GM23338 (cell line): ENCODE measurements at places on chromosomes 4 and X.
A peak's percentile ranks its signal among the peaks of the same experiment; 100 is the strongest.

GRCh38 chr4:188341428-188341827 is 202.2 kb downstream of the TRIML1 start:
- peak; percentile 27 for DNase-seq

GRCh38 chr4:22680065-22680642 is 12.6 kb upstream of the GBA3 start:
- DNase-seq, result no peak

DNA sequence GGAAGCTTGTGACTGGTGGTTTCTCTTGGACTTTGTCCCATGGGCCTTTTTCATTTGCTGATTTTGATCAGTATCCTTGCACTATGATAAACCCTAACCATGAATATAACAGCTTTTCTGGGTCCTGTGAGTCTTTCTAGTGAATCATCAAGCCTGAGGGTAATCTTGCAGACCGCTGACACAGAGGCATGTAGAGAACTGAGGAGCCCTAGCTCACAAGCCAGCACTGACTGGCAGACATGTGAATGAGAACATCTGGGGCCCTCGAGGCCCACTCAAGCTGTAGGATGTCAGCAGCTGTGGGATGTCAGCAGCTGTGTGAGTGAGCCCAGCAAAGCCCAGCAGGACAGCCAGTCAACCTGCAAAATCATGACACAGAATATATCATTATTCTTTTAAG is 36.7 kb downstream of the HMGB3 start:
- DNase-seq, result no peak

DNA sequence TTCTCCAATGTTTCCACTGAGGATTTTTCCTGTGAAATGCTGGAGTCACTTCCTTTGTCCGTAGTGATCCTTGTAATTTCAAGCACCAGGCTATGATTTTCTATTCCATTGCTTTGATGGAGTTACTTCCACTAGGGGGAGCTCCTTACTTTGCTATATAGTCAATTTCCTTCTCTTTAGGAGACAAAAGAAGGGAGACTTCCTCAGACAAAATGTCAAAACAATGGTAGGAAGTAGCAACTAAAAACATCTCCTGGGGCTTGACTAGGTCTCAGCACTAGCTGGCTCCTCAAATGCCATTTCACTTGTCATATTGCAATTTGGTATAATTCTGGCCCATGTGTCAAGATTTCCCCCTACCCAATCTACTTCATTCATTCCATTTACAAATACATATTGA is 24.1 kb downstream of the ZCCHC12 start:
- DNase-seq, result peak; percentile 75

DNA sequence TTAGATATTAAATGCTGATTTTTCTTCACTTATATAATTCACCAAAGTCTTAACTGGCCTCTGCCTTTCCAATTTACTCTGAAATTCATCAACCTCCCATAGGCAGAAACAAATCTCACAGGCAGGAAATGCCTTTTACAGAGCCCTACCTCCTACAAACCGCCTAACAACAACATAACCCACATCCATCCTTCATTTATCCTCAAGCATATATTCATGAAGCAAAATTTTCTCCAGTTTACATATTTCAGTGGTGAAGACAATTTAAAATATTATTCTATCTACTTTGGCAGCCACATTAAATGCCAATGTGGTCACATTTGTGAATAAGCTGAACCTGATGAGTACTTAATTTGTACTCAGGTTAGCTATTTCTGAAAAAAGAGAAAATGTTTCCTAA is 30.3 kb downstream of the SEPSECS start:
- DNase-seq, result no peak

- DNase-seq, result no peak
These were observed 199.5 kb upstream of the ZCCHC13 start for GRCh38 chrX:74104356-74105015.

DNA sequence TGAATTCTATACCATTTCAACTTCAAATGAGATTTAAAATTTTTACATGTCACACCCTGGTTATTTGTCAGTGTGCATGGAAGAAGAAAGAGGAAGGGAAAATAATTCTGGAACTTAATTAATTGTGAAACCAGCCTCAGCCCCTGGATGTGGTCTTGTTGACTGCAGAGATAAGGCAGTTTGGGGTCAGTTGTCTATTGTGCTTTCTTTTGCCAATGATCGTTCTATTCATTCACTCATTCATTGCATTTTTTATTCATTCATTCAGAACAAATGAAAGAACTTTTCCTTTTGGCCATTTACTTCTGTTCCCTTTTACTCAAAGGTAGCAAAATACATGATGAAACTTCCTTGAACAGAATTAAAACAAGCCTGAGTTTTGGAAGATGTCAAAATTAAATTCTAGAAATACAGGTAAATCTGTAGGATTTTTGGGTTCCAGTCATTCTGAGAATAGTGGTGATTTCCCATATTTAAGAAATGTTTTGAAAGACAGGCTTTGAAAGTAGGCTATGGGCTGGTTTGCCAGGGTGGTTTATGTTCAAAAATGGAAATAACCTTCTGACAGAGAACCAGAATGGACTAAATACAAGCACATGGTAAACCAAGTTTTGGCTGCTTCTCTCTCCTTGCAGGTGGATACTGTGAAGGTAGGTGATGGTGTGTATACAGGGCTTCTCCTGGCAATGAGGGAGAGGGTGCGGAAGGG is 35.7 kb downstream of the PARM1 start:
- no peak for DNase-seq
